ENCODE measurements at places on chromosomes 6 and 20.

GRCh38 chr6:39865011-39865888 is 69.0 kb downstream of the MOCS1 start:
- peak; percentile 80 for DNase-seq

DNA sequence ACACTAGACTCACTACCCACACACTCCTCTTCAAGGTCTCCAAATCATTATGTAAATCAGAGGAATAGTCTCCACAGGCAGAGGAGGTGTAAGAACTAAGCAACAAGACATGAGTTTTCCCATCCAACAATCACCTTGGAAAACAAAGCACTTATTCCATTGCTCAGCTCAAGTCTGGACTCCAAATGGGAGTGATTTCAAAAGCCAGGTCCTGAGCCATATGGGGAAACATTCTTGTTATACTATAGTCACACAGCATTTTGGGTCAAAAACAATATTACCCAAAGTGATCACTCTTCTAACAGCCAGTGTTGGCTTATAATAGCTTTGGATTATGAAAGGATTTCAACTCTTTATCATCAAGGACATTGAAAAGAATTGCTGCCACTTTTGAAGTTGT is 3.6 kb upstream of the PRPH2 start:
- DNase-seq, result no peak

GRCh38 chr6:148112851-148113319 is 229.8 kb upstream of the SASH1 start:
- no peak for DNase-seq

DNA sequence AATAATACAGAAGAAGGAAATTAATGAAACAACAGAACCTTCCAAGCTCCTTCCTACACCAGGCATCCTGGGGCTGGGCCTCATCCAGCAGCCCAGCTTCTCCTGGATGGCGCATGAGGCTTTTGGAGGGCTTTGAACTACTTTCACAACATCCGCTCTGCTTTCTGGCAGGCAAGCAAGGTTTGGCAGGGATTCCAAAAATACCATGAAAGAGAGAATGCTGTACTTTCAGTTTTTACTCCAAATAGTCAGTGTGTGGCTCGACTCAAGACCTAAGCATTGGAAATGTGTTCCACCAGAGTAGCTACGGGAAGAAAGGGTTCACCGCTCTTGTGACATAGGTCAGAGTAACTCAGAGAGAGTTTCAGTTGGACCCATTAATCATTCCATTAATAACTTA is 125.4 kb downstream of the OPRM1 start:
- peak; percentile 48 for DNase-seq

GRCh38 chr6:157240960-157241311 is 82.4 kb downstream of the TMEM242 start:
- DNase-seq, result no peak

DNA sequence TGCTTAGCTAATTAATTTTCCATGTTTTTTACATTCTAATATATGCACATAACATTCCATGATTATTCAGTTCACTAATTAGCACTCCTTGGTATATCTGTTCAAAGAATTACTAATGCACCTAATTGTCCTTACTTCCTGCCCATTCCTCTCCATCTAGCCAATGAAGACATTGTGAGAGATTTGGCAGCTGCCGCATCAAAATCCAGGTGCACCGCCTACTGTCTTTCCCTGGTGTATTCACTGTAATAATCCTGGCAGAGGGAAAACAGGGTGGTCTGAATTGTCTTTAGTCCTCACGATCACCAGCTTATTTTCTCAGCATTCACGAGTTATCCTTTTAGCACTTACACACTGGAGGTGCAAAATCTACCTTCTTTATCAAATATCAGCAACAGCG is 61.0 kb upstream of the SCGN start:
- DNase-seq, result no peak

GRCh38 chr6:8389036-8389818 is 46.1 kb downstream of the SLC35B3 start:
- no peak for DNase-seq

- DNase-seq, result no peak
Observed at GRCh38 chr6:160190081-160190480, 68.5 kb downstream of the SLC22A1 start.

DNA sequence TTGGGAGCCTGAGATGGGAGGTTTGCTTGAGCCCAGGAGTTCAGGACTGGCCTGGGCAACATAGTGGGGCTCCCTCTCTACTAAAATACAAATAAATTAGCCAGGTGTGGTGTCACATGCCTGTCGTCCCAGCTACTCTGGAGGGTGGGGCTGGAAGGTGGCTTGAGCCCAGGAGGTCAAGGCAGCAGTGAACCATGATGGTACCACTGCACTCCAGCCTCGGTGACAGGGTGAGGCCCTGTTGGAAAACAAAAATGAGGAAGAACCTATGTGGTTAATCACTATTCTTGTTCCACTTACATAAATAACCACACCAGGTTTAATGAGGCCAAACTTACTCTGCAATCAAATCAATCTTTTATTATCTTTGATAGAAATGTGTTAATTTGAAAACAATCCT is 5.4 kb downstream of the PPDPF start:
- DNase-seq, result no peak

DNA sequence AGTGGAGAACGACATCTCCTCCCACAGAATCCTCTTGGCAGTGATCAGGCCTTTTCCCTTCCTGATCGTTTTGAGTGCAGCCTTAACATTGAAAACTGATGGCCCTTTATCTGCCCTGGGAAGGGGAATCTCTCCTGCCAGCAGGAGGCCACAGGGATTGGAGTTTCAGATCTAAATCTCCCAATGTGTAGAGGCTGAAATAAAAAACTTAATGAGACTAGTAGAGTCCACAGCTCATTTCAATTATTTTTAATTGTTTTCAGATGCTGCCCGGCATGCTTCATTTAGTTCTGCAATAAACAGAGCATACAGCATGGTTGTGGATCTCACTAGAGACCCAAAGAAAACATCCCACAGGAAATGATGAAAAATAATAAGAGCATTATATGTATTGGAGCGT is 662.2 kb upstream of the HS3ST5 start:
- DNase-seq, result no peak

DNA sequence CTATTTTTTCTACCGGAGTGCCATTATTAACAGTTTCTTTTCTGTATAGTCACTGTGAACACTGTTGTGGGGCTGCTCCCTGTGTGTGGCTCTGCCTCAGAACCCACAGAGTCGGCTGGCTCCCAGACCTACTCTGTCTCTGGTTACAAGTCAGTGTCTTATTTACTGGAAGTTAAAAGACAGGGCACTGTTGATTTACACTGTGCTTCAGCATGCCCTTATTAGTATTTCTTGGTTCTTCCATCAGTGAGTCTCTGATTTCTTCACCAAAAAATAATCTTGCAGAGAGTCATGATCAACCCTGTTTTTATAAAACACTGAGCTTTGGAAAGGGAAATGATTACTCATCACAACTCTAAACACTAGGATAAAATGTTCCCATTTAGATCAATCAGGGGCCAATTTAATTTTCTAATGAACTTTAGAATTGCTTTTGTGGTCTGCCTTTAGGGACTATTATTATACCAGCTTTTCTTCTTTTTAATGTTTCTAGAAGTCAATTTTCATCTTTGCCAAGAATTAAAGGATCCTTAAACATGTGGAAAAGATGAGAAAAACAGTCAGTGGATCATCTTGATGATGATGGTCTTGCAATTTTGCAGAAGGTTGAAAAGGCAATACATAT is 92.6 kb downstream of the UTRN start:
- peak; percentile 72 for DNase-seq
